Head of caudate nucleus (tissue), 42 donors: ENCODE measurements at places on chromosomes 3 and 15.

- no peak for DNase-seq
These were observed 59.7 kb upstream of the MAGI1 start for GRCh38 chr3:66098436-66098835.

GRCh38 chr15:25544076-25544475, 105.3 kb upstream of the UBE3A start:
- DNase-seq = no peak

- DNase-seq = no peak
These were observed 192.1 kb upstream of the TTC14 start for GRCh38 chr3:180409883-180410282.

DNA sequence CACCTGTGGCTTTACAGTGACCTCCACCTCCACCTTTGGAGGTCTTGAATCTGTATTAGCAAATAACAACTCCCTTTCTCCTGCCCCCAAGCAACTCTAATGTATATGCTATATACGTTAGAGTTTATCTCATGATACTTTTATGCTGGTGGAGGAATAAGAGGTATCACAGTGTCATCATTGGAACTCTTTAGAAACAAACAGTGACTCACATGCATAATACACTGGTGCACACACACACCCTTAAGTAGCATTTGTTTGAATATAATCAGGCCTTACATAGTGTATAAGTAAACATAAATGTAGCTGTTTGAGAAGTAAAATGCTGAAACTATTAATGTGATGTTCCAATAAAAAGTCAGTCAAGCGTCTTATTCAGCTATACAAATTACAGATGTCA, 280.2 kb upstream of the C2CD4B start:
- DNase-seq = no peak

DNA sequence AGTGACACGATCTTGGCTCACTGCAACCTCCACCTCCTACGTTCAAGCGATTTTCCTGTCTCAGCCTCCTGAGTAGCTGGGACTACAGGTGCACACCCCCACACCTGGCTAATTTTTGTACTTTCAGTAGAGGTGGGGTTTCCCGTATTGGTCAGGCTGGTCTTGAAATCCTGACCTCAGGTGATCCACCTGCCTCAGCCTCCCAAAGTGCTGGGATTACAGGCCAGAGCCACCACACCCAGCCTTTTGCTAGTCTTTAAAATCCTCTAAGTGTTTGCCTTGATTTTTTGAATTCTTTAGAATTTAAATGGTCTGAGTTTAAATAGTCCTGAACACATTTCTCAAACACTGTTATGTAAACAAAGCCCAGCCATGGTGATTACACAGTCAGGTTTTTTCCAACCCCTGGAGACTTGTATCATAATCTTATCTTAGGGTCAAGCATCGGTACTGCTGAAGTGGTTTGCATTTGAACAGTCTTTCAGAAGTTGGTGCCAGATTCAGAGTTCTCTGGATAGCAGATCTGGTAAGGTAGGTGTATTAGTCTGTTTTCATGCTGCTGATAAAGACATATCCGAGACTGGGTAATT, 28.2 kb upstream of the PIAS1 start:
- no peak for DNase-seq
